ENCODE measurements at places on chromosomes 2 and 18.

GRCh38 chr18:69957747-69958146 is 10.1 kb upstream of the CD226 start:
- DNase-seq: no peak

GRCh38 chr2:459931-460330 is 172.0 kb upstream of the ALKAL2 start:
- DNase-seq: no peak

DNA sequence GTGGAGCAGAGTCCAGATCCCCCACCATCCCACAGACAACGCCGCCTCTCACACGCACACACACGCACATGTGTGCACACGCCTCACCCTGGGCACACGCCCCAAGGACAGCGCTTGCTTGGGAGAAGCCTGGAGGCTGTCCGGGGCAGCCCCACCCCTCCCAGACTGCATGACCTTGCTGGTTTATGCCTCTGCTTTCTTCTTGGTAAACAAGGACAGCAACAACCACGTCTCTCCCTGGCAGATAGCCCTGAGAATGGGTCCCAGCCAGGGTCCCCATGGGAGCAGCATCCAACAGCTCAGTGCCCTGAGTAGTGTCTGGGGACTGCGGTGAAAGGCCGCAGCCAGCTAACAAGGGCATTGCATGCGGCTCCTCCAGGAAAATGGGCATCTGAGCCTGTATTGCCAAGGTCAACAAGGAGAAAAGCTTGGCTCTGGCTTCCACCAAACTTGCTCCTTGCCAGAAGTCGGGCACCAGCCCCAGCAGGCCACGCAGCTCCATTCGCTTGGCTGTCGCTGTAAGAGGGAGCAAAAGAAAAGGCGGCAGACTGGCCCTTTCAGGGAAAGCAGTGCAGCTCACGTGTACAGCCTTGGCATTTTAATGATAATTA is 234.6 kb downstream of the EIPR1 start:
- no peak for DNase-seq

DNA sequence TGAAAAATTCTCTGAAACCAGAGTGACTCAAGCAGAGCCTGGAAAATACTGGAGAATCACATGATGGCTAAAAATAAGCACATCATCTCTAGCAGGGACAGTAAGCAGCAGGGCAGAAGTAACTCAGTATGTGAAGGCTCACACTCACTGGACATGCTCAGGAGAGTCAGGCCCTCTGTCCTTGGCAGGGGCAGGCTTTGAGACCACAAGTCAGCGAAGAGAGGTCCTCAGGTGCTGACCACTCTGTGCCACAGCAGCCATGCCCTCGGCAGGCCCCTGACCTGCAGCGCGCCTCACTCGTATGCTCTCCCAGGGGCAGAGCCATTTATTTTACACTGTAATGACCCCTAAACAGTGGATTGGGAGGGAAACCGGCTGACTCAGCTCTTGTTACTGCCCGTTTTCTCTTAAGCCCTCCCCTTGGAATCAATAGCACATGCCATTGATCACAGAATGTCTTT is 76.8 kb downstream of the MAPRE2 start:
- DNase-seq: no peak

GRCh38 chr18:31148600-31148999 is 14.1 kb downstream of the DSC1 start:
- no peak for DNase-seq

DNA sequence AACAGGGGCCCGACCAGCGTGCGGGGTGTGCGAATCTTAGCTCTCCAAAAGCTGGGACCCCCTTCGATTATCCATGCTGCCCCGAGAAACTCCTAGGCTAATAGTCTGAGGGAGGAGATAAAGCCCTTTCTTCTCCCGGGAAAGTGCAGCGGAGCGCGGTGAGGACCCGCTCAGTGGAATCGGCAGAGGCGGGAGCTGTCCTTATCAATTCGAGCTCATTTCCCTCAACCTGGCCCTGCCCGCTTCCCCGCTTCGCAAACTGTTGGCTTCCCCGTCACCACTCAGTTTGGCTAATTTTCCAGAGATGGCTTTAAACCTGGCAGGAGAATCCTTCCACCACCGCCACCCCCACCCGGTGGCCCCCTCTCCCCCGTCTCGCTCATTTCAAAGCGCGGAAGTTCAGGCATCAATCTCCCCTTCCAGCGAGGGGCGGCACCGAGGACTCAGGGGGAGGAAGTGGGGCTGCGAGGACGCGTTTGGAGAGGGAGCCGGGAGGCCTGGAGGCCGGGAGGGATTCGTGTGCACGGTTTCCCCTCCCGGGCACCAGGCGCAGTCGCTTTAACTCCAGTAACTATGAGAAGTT is 1.6 kb downstream of the KLHL14 start:
- DNase-seq: no peak

- DNase-seq: no peak
These were observed 1.4 kb downstream of the TOGARAM2 start for GRCh38 chr2:28982381-28982950.

DNA sequence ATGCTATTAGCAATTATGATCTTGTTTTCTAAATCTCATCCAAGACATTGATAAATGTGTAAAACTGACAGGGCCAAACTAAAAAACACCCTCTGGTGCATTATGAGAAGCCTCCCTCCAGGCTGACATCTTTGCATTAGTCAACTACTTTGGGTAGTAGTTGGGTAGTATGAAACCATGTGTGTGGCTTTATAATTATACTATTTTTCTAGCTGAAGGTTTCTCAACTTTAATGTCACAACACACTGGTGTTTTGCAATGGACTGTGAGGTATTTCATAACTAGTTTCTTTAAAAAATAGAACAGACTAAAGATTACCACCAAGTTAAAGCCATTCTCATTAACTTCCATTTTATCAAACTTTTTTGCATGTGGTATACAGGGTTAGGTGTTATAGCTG is 73.1 kb upstream of the RBMS1 start:
- no peak for DNase-seq

DNA sequence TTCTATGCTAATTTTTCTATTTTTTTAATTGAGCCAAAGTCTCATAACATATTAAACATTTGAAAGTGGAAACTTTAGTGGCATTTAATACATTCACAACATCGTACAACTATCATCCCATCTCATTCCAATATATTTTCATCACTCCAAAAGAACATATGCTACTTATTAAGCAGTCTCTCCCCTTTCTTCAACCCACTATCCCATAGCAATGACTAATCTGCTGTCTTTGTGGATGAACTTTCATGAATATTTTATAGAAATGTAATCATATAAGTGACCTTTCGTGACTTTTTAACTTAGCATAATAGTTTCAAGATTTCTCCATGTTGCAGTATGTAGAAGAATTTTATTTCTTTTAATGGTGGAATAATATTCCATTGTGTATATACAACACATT is 90.3 kb downstream of the CCDC178 start:
- no peak for DNase-seq

DNA sequence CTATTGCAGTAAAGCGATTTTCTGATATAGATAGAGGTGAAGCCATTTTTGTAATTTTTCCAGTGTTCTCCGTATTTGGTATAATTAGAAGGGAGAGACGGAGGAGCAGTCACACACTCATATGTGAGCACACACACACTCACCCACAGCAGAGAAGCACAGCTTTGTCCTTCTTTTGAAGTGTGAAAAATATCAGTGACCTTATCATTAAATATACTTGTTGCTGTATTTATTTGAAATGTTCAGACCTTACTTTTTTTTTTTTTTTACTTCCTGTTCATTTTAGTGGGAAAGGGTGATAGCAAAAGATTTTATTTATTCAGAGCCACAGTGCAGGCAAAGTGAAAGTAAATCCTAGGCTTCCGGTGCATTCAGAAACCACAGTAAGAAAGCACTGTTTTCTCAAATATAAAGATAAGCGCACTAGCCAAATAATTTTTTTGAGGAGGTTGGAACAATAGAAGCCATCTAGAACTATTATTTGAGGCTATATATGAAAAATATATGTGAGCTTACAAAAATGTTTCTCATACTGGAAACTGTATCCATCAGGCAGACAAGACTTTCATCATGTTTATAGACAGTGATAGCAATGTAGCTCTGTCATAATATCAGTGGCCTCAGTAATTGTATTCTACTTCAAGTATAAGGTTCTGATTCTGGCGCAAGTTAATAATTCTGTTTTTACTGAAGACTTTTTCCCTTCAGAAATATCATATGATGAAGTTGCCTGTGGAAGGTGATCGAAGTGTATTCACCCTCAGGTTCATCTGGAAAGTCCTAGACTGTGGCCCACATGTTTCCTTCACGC is 37.2 kb downstream of the TSHZ1 start:
- DNase-seq: no peak

- DNase-seq: no peak
These were observed 458.7 kb downstream of the RNF144A start for GRCh38 chr2:7375901-7376300.

DNA sequence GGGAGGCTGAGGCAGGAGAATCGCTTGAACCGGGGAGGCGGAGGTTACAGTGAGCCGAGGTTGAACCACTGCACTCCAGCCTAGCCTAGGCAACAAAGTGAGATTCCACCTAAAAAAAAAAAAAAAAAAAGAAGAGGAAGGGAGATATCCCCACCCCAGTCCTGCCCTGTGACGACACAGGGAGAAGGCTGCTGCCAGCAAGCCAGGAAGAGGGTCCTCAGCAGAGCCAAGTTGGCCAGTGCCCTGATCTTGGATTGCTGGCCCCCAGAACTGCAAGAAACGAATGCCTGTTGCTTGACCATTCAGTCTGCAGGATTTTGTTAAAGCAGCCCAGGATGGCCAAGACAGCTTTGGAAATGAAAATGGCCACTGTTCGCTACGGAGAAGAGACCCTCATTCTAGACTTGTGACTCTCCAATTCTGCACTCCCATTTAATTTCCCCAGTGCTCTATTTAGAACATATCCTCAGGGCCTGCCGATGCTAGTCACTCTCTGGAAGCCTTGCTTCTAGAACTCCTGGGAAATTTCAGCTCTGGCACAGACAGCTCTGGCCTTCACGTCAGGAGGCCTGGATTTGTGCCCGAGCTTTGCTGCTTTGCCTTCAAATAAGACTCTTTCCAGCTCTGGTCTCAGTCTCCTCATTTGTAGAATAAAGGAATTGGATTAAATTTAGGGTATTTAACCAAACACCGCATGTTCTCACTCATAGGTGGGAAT is 15.7 kb upstream of the AMMECR1L start:
- no peak for DNase-seq

GRCh38 chr18:8719192-8719591 is 13.8 kb downstream of the MTCL1 start:
- DNase-seq: no peak

DNA sequence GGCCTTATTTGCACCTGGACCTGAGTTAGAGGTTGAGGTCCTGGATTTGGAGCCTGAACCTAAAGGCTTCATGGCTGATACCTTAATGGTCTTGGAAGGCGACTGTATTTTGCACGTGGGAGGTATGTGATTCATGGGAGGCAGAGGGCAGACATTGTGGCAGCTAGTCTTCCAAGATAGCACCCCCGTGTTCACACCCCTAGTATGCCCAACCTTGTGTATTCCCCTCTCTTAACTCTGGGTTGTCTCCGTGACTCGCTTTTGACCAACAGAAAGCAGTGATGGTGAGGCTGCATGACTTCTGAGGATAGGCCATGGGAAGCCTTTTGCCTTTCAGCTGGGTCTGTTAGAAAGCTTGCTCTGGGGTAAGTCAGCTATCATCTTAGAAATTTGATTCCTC is 45.8 kb upstream of the HAAO start:
- no peak for DNase-seq

DNA sequence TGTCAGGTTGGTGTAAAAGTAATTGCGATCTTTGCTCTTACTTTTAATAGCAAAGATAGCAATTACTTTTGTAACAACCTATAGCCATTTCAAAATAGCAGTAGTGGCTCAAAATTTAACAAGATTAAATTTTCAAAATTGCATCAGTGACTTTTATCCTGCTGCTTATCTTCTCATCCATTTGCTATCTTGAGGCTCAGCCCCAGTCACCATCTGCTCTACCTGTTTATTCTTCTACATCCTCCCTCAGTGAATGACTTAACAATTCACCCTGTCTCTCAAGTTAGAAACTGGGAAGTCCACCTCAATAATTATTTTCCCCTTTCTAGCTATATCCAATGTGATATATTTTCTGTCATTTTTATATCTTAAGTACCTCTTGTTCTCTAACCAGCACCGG is 148.6 kb upstream of the ZNF804A start:
- DNase-seq: no peak

- DNase-seq: no peak
These were observed 91.6 kb downstream of the RHOB start for GRCh38 chr2:20538308-20539132.

- no peak for DNase-seq
These were observed 43.5 kb downstream of the CYP27C1 start for GRCh38 chr2:127176371-127177311.

GRCh38 chr18:13726972-13727331 is 479 bp downstream of the RNMT start:
- DNase-seq: no peak

- no peak for DNase-seq
These were observed 588 bp downstream of the CHAC2 start for GRCh38 chr2:53768242-53768542.

DNA sequence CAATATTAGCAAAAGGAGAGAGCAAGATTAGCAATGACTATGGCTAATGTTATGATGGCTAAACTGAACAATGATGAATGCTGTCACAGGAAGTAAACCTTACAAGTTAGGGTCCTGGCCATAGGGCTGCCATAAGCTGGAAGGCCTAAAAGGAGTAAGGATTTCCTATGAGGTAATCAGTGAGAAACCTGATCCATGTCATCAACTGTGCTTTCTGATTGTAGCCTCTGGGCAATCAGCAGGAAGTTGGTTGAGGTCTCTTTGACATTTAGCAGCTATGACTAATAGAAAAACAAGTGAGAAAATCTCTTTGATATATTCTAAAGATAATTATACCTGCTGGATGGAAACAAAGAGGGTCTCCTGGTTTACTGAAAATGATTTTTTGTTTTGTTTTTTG is 193.0 kb downstream of the RAB3GAP1 start:
- DNase-seq: no peak

- DNase-seq: no peak
These were observed 102.3 kb downstream of the SGPP2 start for GRCh38 chr2:222526480-222527277.

DNA sequence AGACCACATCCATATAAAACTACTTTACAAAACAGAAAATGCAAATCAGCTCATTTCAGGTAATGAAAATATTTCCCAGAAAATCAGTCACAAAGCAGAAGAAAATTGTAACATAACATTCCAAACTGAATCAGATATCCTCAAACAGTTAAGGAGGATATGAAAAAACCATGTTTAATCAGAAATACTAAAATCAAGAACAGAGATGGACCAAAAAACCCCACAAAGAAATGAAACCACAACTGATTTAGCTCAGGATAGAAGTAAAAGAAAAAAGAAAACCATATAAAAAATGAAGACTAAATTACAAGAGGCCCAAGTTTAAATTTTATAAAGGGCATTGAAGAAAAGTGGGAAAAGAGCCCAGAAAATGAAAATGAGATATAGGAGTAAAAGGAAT is 102.9 kb downstream of the RAB3GAP1 start:
- no peak for DNase-seq

GRCh38 chr2:230444832-230445231 is 28.8 kb downstream of the SP100 start:
- no peak for DNase-seq

GRCh38 chr2:218983263-218983933 is 1.6 kb downstream of the FEV start:
- no peak for DNase-seq
